ACHN (cell line): ENCODE measurements at places on chromosomes 4 and X.

DNA sequence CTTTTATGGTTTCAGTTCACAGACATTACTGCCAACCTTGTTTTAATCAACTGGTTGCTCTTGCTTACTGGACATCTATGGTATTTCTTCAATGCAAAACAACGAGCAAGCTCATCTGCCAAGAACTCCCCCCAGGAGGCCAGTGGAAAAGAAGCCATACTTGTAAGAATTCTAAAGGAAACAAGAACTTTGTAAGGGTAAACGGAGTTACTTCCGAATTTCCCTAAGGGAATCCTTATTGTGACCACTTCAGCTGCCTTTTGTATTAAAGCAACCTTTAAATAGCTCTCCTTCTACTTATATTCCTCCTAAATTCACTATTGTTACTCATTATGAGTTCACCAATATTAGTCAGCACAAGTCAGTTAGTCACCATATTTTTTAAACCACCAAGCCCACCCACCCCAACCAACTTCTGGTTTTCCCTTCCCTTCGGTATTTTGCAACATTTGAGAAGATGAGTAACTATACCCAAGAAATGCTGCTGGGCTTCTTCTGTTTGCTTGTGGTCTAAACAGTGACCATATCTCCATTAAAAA, 602.8 kb upstream of the DIPK2B start:
- DNase-seq, result peak; percentile 74

DNA sequence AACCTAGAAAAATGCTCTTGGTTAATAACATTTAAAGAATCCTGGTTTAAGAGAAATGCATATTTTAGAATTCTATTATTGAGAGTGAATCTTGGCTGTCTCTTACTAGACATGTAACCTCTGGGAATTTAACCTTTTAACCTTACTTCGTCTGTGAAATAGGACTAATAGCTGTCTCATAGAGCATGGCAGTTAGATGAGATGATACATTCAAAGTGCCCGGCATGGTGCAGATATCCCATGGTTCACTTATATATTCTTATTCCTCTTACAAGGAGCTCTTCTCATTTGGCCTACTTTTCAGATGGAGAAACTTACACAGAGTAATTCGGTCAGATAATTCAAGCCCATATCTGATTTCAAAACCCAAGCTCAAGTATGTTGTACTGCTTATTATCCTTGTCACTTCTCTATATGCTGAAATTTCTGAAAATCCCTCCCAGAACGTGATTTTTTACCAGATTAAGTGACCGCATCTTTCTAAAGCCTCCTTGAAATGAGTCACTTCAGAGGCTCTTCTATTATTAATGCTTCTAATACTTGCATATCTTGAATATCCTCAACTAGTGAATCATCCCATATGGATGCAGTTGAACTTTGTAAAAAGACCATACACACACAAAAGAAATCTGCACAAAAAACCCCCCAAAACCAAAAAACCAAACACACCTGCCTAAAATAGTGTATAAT, 4.9 kb downstream of the CDKN2AIP start:
- DNase-seq, result no peak

DNA sequence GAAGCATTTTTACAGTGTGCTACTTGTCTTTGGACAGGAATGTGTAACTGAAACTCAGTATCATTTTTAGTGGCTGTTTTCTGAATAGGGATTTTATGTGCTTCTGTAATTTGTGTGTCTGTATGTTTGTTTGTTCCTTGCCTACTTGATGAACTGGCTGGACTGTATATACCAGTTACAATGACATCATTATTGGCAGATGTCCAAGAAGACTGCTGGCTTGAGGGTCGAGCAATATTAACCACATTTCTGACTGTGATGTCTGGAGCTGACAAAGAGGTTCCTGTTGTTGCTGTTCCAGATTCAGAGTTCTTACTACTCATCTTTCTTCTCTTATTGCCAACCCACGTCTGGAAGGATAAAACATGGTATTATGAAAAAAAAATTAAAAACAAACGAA, 33.0 kb downstream of the HDX start:
- DNase-seq, result peak; percentile 17

DNA sequence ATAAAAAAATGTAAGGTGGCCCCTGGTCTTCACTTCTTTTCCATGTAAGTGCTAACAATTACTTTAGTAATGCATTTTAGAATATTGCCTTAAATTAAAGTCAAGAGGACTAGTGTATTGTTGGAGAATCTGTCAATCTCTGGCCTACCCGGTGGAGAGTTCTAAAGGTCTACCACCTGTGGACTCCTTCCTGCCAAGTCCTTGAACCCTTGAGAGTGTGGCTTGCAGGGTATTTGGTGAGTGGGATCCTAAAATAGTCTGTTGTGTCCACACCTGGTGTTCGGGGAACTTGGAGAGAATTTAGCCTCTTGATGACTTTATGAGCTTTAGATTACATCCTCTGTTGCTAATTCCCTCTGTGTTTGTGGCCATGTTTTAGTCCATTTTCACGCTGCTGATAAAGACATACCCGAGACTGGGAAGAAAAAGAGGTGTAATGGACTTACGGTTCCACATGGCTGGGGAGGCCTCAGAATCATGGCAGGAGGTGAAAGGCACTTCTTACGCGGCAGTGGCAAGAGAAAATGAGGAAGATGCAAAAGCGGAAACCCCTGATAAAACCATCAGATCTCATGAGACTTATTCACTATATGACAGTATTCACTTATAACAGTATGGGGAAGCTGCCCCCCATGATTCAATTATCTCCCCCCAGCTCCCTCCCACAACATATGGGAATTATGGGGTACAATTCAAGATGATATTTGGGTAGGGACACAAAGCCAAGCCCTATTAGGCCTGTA, 23.8 kb downstream of the DDIT4L start:
- no peak for DNase-seq

DNA sequence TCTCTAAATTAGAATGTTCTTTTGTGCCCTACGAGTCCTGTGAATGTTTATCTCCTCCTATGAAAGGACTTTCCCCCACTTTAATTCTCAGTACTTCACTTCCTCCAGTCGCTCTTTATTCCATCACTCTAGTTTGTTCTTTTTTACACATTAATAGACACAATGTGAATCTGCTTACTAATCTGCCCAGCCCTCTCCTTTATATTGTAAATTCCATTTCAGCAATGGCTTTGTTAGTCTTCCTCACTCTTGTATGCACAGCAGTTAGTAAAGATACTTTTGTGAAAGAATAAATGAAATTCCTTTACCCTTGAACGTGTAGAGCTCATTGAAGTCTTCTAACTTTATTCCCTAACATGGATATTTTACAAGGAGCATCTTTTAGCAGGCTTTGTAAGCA, 255.3 kb downstream of the GALNTL6 start:
- no peak for DNase-seq

DNA sequence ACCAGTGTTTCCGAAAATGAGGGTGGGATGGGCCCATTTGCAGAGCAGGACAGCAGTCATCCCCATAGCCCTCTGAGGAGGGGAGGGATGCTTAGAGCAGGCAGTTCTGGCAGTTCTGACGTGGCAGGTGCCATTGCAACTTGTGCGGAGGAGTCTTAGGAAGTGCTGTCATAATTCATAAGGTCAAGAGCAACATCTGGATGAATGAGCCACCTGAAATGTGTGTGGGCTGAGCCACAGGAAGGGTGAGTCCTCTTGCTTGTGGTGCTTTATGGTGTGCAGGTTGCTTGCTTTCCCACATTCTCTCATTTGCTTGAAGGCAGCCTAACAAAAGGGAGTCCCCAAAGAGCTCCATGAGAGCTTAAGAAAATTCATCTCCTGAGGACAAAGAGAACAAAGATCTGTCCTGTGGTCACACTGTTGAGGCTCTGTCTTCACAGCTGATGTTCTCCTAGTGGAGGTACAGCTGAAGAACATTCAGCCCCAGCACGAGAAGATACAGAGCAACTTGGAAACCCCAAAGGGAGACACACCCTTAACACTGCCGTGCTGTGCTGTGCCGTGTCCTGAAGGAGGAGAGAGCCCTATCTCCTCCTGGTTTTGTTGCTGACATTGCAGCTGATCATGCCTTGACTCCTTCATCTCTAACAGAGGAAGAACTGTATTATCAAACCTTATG, 60.3 kb downstream of the DLG3 start:
- no peak for DNase-seq

DNA sequence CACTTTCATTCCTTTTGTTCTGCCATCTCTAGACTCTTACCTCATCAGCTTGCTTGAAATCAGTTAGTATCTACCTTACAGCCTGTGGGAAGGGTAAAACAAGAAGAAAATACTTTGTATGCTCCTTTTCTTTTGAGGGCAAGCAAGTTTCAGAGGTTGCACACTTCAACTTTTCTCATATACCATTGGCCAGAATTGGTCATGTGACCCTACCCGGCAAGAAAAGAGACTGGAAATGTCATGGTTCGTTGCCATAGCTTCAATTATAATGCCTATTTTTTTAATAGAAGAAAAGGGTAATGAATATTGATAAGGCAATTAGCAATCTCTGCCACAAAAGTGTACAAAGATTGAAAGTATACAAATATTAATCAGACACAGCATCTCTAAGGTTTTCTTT, 346.7 kb upstream of the TACR3 start:
- DNase-seq, result no peak

GRCh38 chr4:15587649-15588048, 67.5 kb downstream of the FBXL5 start:
- DNase-seq, result no peak

DNA sequence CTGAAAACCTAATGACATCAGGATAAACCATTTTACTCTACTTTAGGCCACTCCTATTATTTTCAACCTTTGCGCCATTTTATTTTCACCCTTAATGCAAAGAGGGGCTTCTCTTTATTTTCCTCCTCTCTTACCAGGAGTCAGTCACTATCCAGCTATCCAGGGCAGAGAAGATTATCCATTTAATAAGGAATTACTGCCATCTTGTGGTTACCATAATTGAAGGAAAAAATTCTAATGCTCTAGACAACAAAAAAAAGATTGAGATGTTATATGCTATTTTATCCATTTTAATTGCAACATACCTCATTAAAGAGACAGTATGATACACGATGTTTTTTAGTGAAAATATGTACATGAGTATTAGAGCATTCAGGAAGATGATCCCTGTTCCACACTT, 514.5 kb upstream of the FAM241A start:
- DNase-seq, result peak; percentile 42

GRCh38 chr4:1369479-1370079, 22.6 kb downstream of the UVSSA start:
- no peak for DNase-seq

GRCh38 chr4:28832444-28832843, 1887.7 kb upstream of the PCDH7 start:
- no peak for DNase-seq

- DNase-seq, result no peak
Measured at GRCh38 chr4:132860976-132861375, 288.1 kb upstream of the PCDH10 start.

GRCh38 chrX:109281483-109282275, 200.2 kb downstream of the GUCY2F start:
- DNase-seq, result no peak
